ENCODE measurements at places on chromosomes 7 and 10.

GRCh38 chr7:31310321-31310935 lies 30.1 kb downstream of the NEUROD6 start:
- no peak for DNase-seq

DNA sequence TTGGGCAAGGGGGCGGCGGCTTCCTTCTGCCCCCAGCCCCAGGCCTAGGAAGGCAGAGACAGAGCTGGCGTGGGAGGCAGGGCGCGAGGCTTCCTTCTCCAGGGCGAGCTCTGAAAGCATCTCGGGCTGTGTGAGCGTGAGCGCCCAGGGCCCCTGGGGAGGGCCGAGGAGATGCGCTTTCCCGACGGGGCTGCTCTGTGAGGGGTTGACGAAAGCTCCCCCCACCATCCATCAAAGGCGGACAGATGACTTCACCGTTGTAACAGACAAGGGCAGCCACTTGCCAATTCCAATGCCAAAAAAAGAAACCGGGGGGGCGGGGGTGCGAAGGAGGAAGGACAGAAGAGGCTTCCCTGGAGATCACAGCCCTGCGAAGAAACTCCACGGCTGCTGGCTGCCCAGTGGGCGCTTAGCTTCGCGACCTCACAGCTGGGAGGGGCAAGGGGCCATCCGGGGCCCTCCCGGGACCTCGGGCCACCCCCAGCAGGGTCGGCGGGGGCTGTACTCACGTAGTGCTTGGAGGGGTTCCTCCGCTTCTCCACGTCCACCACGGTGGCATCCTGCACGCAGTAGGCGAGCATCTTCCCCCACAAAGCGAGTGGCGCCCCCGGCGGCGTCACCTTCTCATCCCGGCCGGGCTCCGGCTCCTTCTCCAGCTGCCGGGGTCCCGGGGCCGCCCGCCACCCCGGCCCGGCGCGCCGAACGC lies 537 bp downstream of the SH3PXD2A start:
- DNase-seq, result no peak

DNA sequence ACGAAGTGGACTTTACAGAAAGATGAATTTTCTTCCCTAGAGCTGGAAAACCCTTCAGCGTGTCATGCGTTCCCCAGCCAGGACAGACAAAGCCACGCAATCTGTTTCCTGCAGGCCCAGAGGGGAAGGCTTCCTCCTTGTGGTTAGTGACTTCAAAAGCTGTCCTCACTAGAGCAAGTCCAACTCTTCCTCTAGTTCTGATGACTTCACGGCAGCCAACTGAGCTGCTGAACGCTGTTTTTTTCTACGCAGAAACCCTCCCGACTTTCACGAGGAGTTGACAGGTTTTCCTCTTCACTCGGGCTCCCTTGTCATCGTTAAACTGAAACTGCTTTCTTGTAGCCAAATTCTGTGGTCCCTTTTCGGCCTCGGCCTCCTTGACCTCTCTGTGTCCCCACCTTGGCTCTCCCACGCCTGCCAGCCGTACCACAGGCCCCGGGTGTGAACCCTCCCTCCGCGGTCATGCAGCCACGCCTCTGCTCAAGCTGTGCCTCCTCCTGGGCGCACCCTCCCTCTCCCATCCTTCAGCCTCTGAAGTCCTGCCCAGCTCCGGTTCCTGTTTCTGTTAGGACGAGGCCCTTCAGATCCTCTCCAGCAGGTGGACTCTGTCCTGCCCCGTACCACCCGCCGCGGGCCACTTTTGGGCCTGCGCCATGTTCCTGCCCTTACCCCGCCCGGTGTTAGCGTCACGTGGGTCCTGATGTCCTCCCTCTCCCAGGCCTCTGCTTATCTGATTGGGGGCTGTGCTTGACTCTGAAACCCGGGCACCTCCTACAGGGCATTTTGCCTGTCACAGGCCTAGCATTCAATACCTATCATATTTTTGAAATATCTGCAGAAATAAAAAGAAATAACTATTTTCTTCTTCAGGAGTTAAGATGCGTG lies 39.3 kb downstream of the CUX1 start:
- DNase-seq, result peak; percentile 52

DNA sequence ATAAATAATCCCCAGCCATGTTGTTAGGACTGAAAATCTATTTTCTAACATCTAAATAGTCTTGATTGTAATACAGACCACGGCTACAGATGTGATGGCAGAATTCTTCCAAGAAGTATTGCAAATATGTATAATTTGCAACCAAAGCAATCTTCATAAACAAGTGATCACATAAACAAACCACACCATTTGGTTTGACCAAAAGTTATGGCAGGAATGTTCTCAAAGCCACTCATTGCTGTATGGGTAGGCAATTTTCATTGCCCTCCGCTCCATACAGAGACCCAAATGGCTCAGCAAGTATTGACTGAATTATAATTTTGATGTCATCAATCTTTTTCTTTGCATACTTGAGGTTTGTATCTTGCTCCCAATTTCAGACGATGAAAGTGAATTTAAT lies 19.0 kb upstream of the RHOBTB1 start:
- DNase-seq, result no peak

DNA sequence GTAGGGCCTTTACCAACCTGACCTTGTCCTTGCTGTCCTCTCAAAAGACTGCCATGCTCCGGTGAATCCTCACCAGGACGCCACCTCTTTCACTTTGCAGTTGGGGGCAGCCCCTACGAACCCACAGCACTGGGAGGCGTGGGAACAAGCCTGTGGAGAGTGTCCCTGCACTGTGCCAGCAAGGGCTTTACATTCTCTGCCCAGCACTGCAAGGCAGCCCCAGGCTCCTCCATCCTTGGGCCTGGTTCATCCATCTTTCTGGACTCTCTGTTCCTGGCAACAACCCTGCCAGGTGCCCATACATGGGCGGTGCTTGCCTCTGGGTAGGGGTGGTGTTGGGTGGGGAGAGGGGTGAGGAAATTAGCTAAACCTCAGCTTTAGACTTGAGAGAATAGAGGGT lies 1.4 kb downstream of the CHAT start:
- no peak for DNase-seq

DNA sequence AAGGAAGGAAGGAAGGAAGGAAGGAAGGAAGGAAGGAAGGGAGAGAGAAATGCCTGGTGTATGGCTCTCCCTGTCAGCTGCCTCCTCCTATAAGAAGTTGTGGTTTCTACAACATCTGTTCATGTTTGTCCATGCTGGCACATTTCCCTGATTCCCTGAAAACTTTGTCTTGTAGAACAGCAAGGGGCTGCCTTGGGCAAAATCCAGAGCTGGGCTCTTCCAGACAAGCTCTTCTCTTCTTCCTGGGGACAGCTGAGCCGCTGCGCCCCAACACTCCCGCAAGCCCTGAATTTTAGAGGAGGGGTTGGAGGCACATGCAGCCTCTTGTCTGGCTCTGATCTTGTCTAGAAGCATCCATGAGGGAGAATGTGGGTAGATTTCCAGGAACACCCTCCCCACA lies 282.0 kb upstream of the ADARB2 start:
- no peak for DNase-seq

DNA sequence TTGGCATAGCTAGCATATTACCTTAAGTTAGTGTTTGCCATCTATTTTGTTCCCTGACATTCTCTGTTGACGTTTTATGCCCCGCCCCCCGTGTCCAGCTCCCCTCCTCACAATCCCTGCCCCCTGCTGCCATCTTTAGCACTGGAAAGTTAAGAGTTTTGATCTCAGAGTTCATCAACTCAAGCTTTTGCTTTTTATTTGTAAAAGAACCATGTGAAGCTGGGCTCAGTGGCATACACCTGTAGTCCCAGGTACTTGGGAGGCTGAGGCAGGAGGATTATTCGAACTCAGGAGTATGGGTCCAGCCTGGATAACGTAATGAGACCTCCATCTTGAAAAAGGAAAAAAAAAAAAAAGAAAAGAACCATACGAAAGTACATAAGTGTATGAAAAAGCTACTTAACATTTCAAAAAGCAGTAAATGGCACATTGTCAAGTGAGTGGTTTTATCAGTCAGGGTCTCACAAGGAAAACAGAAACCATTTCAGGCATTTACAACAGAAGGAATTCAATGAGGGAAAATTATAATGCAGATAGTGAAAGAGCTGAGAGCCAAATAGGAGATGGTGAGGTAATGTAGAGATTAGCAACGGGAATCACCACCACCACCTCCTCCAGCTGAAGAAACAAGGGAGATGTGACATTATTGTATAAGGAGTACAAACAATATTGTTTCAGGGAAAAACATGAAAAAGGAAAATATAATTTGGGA lies 64.9 kb downstream of the MCU start:
- no peak for DNase-seq

GRCh38 chr10:97974100-97974499 lies 56.3 kb downstream of the CRTAC1 start:
- DNase-seq, result no peak

DNA sequence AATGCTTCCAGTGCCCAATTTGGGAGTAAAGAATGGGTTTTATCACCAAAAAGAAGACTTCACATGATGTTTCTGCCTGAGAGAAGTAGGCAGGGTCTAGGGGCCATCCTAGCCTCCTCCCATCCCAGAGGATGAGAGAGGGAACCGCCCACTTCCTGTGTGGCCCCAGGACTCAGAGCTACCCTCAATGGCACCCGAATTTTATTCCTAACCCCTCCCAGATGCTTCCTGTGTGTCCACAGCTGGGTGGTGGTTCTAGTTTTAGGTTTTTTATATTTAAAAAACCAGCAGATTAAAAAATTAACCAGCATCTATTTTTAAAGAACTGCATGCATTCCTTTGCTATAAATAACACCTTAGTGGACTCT lies 583.5 kb downstream of the PTPRN2 start:
- DNase-seq, result no peak

- no peak for DNase-seq
These were observed 184.5 kb downstream of the PHTF2 start for GRCh38 chr7:77982926-77983550.

GRCh38 chr7:127417346-127417745 lies 24.8 kb upstream of the ZNF800 start:
- DNase-seq, result no peak

DNA sequence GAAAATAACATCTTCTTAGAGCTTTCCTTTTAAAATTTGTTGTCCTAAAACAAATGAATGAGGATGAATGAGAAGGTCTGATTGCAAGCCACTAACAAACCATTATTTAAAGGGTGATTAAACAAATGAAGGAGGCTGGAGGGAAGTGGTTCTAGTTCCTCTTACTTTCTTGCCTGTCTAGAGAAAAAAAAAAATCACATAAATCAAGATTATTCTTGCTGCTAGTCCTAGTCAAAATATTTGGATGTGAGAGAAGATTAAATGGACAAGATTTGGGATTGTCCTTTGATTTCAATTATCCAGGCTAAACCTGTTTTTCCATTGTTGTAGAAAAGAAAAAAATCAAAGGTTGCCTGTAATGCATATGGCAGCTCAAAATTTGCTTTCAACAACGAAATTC lies 3.3 kb downstream of the SKAP2 start:
- no peak for DNase-seq

- DNase-seq, result no peak
These were observed 16.3 kb downstream of the ZMIZ1 start for GRCh38 chr10:79084972-79085597.

DNA sequence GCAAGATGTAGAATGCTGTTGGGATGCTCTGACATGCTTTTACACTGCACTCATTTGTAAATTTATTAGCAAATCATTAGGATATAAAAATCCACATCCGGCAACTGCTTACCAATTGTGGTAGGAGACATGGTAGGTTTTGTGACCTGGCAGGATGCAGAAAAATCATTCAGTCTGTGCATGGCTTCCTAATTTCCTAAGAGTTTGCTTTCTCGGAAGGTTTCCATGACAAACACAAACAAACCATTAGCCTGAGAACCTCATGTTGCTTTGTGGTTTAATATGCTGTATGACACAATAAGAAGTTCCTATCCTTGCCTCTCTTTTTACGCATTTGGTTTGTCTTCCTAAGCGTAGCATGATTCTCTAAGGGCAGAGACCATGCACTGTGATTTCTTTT lies 14.7 kb upstream of the LMBR1 start:
- DNase-seq, result no peak

GRCh38 chr7:44847509-44847919 lies 373 bp downstream of the H2AZ2 start:
- DNase-seq, result peak; percentile 82

DNA sequence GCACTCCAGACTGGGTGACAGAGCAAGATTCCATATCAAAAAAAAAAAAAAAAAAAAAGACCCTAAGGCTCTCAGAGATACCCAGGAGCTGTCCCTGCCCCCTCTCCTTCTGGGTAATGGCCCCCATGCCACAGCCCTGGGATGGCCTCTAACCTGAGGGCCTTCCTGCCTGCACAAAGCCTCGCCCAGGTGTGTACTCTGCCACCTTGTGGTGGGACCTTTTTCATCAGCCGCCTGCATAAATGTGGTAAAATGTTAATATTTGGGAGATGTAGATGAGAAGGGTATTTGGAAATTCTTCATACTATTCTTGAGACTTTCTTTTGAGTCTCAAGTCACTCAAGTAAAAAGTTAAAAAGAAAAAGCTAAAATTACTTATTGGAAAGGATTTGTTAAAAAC lies 46.3 kb upstream of the RNF216 start:
- DNase-seq, result peak; percentile 7

DNA sequence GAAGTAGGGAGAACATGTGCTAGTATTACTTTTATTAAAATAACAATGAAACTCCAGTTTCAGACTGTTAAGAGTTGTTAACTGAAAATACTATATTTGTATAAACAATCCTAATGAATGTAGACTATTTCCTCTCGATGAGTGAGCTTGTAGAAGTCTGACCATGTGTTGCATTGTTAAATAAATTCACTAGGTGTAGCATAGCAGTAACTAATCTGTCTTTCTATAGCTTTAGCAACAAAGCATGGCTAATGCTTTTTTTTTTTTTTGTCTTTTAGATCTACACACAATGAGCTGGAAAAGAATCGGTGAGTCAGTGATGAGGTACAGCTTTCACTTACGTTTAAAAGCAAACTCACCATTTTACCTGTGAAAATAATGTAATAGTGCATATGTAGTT lies 37.1 kb downstream of the MXI1 start:
- no peak for DNase-seq

- no peak for DNase-seq
These were observed 9.6 kb downstream of the DNMBP start for GRCh38 chr10:100000109-100000644.

- DNase-seq, result no peak
These were observed 17.3 kb downstream of the TLL2 start for GRCh38 chr10:96496281-96496925.

GRCh38 chr7:127835679-127836078 lies 183.7 kb downstream of the SND1 start:
- no peak for DNase-seq

DNA sequence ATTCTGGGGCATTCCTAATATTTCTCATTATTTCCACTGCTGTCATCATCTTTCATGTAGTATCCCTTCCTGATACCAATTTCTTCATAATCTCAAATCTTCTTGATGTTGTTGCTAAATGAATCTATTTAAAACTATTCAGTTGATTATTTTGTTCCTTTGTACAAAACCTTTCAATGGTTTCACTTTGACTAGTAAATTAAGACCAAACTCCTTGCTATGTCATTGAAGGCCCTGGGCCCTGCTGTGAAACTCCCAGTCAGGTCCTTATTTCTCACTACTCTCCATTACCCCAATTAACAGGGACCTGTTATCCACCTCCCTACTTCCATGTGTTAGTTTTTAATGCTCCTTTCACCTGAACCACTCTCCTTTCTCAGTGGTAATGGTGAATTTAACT lies 97.0 kb downstream of the CTTNBP2 start:
- DNase-seq, result no peak

GRCh38 chr10:111360260-111360925 lies 283.6 kb downstream of the ADRA2A start:
- no peak for DNase-seq
